ENCODE measurements at places on chromosomes 7 and 10.
A peak's percentile ranks its signal among the peaks of the same experiment; 100 is the strongest.

DNA sequence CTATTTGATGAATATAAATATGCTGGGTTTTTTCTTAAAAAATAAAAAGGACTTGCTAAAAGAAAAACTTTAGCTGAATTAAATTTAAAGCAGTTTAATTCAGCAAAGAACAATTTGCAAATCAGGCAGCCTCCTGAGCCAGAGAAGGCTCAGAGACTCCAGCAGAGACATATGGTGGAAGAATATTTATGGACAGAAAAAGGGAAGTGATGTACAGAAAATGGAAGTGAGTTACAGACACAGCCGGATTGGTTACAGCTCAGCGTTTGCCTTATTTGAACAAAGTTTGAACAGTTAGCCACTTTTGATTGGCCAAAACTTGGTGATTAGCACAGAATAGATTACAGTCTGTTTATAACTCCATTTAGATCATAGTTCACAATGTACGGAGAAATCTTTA lies 110.3 kb downstream of the GAD2 start:
- peak; percentile 37 for DNase-seq

- no peak for DNase-seq
Measured at GRCh38 chr10:49526619-49527018, 12.3 kb downstream of the ERCC6 start.

DNA sequence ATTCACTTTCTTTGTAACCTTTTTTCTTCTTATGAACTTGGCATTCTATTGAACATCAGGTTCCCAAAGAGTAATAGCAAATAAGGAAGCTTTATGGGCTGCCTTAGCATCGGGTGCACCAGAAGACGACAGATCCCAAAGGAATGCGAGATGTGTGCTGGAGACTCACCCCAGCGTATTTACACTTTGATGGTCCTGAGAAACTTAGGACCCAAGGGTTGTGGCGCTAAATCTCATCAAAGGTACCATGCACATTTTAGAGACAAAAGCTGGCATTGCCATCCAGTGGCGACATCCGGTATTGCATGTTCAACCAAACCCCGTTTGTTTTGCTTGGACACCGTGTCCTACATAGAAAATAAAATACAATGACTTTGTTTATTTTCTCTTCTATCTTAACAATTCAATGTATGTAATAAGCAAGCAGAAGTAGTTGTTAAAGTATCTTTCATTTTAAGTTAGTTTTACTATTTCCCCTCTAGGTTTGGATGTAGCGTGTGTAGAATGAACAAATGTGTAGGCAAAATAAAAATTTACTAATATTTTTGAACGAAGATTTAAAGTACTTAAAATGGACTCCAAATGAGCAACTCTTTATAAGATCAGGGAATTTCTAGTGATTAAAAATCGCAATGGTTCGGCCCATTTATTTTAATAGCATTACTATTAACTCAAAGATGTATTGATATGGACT lies 1154.8 kb downstream of the GATA3 start:
- DNase-seq = peak; percentile 71

GRCh38 chr10:53843736-53844362 lies 957.2 kb downstream of the PCDH15 start:
- DNase-seq = no peak

DNA sequence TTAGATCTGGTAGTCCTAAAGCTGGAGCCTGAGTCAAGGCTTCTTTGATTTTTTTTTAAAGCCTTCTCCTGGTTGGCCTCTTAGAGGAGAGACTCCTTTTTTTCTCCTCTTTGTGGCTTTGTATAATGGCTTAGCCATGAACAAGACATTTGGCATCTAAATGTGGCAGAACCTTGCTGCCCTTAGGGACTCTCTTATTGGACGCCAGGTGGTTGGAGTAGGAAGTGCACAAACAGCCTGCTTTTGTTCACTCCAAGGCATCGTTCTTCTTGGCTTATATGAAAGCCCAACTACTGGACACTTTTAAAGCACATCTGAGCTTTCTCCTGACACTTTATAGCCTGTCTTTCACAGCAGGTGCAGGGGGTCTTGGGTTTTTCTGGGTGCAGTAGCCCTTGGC lies 25.0 kb downstream of the ZPBP start:
- DNase-seq = peak; percentile 34

DNA sequence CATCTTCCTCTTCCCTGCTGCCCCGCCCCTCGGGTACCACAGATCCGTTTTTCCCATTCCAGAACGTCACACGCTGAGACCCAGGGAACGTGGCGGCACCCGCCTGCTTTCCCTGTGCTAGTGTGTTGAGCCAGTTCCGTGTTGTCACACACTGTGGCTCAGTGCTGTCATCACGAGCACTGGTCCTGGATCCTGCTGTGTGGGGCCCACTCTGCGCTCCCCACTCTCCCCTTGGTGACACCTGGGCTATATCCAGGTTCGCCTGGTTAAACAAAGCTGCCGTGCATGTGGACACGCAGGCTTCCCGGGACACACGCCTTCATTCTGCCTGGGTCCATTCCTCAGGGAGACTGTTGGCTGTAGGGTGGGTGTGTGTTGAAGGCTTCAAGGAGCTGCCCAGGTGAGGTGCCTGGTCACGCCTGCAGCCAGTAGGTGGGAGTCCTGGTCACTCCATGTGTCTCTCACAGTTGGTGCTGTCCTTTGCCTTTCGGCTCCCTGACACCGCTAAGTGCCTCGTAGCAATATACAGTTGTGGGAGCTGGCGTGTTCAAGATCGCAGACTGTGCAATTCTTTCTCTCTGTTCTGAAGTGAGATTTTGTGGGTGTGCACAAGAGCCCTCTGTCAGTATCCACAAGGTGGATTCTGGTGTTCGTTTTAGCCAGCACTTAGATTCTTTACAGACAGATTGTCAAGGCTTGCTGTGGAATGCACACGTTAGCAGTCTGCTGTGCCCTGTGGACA lies 88.6 kb downstream of the INPP5A start:
- no peak for DNase-seq

DNA sequence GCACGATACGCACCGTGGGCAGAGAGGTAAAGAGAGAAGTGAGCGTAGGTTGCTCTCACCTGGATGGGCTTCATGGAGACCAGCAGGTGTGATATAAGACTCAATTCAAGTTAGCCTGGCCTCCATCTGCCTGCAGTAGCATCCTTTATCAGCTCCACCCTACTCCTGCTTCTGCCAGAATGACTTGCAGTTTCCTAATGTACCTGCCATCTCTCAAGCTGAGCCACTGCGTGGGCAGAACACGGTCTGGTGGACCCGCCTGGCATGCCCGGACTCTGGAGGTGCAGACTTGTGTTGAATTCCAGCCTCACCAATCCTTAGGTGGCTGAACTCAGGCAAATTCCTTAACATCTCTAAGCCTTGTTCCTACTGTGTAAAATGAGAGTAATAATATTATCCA lies 64.3 kb downstream of the STEAP1B start:
- DNase-seq = no peak

DNA sequence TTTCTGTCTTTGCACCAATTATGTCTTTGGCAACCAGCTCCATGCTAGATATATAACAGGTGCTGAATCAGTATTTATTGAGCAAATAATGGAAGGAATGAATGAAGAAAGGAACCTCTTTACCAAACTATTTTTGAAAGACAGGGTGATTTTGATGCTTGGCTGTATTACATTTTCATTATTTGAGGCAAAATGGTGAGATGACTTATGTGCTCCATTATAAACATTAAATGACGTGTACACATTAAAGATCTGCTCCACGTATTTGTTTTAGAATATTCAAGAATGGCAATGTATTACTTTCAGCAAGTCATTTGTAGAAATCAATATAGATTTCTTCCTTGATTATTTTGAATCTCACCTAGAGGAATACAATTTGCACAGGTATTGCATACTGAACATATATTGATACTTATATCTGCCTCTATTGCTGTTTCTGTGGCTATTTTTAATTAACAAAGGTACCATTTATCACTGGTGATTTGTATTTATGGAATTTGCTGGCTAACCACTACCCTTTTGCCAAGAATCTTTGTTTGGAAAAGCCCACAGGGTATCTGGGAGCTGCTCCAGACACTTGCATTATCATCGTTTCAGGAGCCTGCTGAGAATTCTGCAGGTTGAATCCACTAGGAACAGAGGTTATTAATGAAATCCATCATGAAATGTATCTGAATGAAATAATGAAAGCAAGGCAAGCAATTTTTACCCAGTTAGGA lies 92.2 kb downstream of the SEMA3C start:
- no peak for DNase-seq

All from Kasumi-1 (cell line).